ENCODE measurements at places on chromosomes 6 and 20.

GRCh38 chr20:14916360-14916920 is 579.0 kb upstream of the FLRT3 start:
- DNase-seq: no peak

DNA sequence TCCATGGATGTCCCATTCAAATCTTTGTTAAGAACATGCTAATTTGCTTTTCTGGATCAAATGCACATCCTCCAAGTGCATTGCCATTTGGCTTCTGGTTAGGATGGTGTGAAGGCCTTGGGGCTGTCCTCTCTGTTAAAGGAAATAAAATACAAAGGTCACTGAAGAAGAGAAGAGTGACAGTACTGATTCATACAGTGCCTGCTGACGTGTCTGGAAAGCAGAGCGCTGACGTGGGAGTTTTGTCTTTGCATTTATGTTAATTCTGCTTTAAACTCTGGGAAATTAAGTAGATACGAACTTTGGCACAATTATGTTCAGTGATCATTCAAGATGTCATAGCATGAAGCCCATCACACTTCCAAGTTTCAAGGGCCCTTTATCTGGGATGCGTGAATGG is 33.2 kb downstream of the SYNDIG1 start:
- DNase-seq: no peak

GRCh38 chr6:91276315-91276714 is 689.4 kb upstream of the MAP3K7 start:
- no peak for DNase-seq

DNA sequence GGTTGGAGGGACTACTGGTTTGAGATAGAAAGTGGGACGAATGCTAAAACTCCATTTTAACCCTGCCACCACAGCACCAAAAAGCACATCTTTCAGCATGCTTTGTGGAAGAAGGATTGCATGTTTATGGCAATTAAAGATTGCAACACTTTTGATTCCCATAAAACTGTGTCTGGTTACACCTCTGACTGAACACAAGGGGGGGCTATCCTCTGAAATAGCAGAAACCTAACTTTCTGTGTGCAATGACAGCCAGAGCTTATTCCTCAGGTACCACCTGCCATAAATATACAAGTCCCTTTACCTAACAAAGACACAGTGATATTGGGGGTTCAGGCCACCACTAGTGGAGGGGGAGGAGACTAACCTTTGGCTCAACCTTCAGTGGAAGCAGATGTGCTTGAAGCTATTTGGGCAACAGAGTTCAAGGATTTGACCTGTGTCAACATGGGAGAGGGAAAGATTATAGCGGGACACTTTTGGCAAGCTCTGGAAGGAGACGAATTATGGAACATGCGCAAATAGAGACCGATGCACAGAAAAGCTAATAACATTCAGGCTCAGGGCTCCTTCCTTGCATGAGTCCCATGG is 9.6 kb upstream of the PLG start:
- no peak for DNase-seq

- DNase-seq: no peak
Measured at GRCh38 chr20:11445161-11445560, 472.5 kb upstream of the BTBD3 start.

GRCh38 chr6:39310542-39310941 is 3.7 kb downstream of the KCNK17 start:
- DNase-seq: no peak

GRCh38 chr6:134456226-134456625 is 138.3 kb upstream of the SGK1 start:
- no peak for DNase-seq

GRCh38 chr6:123742626-123743025 is 61.0 kb upstream of the NKAIN2 start:
- DNase-seq: no peak

- no peak for DNase-seq
Measured at GRCh38 chr6:45502456-45502855, 124.7 kb upstream of the SUPT3H start.

GRCh38 chr20:25013478-25014380 is 21.2 kb upstream of the APMAP start:
- no peak for DNase-seq

DNA sequence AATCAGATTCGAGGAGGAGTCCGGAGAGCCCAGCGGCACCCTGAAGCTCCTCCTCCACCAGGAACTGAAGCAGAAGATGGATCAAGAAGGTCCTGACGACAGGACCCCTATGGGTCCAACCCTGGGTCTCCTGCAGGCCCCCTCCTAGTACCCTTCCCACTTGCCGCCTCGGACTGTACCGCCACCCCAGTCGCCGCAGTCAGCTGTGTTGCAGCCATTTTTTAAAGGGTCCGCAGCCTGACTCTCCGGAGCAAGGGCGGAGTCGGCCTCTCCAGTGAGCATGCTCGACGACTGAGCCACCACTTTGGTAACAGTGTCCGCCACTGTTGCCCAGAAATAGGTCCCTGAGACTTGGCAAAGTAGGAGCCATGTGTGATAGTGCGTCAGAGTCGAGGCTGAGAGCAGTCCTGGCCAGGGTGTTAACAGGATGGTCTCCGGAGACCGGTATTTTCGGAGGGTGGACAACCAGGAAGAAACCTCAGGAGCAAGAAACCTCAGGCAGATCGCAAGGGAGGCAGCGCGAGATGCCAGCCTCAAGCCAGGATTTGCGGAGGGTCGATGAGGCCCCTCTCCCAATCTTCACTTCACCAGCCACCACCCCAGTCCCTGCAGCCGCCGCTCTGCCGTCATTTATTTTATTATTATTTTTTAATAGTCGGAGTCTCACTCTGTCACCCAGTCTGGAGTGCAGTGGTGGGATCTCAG is 294.6 kb upstream of the ZNF337 start:
- DNase-seq: no peak

GRCh38 chr6:122833021-122833491 is 44.0 kb downstream of the SMPDL3A start:
- DNase-seq: peak; percentile 37

DNA sequence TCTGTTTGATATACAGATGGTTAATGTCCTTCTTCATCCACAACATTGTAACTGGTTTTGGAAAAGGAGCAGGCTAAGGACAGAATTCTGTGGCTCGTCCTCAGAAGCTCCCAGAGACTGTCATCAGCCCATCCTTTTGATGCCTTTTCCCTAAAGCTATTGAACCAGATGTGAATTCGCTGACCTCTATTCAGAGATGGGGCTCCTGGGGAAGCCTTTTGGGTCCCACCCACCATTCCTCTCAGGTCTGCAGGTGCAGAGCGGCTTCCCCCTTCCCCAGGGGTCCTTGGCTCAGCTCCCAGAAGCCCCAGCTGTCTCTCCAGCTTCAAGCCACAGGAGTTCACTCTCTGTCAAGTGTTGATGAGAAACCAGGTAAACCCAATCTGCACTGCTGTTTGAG is 191.7 kb downstream of the SMOC2 start:
- DNase-seq: no peak

- DNase-seq: no peak
Measured at GRCh38 chr6:28816339-28816908, 107.4 kb downstream of the TRIM27 start.

DNA sequence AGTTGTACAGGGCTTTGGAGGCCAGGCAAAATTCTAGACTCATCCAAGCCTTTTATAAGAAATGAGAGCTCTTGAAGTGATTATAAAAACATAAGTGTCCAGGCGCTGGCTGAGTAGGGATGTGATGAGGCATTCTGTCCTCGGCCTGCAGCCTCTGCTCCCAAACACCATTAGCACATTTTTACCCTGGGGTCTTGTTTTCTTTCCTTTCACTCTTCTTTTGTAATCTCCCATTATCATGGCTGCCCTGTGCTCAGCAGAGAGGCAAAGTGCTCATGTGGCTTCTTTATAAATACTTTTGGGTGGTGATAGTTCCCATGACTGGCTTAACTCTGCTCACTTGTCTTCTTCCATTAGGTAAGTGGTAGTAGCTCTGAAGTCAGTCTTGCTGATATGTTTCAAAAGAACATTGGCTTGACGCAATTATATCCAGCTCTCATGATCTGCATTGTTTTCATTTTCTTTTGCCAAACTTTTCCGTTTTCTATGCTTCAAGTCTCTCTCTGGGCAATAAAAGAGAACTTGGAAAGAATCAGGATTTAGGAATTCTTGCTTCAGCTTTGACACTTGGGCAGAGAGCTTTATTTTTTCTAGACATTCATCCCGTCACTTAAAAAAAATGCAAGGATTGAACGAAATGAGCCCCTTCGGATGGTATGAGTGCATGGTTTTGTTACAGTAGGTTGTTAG is 61.1 kb downstream of the CAP2 start:
- DNase-seq: peak; percentile 74

DNA sequence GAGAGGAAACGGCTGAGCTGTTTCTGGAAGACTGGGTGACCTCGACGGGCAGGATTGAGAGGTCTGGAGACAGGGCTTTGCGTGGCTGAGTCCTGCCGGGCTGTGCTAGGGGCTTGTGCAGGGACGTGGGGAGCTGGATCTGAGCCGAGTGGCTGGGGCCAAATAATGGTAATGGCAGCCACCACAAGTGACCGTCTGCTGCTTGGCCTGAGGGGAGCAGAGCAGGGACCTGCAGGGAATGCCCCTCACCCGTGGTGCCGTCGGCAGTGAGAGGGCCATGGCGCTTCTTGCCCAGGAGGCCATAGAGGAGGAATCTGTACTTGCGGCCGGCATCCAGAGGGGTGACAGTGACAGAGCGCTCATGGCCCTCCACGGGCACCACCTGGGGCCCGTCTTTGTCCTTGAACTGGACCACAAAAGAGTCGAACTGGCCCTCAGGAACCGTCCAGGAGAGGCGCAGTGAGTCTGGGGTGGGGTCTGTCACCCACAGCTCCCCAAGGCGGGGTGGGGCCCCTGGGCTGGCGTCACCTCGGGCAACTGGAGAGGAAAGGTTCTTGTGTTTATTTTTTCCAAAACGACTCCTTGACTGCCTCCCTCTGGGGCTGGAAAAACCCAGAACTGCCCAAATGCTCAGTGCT is 31.8 kb downstream of the CYP21A2 start:
- DNase-seq: no peak

DNA sequence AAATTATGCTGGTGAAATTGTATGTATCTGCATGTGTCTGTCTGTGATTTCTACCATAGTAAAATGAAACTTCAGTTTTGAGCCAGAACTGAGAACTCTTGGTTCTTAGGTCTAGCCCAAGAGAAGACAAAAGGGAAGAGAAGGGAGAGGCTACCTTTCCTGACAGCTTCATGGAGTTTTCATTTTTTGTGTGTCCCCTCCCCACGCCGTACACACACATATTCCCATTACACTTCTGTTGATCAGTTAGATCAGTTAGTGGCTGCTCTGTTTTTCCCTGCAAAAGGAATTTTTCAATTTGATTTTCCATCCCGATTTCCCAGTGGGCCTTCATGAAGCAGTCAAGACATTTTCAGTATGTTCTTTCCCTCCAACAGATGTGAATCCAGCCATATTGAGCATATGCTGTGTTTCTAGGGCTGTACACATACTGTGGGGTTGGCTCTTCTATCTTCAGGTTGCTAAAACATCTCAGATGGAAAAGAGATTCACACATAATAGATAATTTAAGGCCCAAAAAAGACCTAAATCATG is 52.5 kb downstream of the HIVEP1 start:
- DNase-seq: no peak

DNA sequence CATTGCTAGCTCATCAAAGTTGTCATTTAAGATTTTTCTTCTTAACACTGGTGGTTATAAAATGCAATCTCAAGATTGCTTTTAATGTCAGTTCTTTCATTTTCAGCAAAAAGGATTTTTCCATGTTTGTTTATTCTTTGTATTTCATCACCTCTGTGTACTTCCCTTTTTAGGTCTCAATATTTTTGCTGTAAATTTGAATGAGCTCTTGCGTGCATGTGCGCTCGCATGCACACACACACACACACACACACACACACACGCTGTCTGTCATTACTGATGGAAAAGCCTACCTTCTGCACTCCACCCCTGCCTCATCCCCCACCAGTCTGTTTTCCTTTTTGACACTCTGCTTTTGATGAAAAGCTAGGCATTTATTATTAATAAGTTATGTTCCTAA is 85.3 kb upstream of the FYN start:
- no peak for DNase-seq

DNA sequence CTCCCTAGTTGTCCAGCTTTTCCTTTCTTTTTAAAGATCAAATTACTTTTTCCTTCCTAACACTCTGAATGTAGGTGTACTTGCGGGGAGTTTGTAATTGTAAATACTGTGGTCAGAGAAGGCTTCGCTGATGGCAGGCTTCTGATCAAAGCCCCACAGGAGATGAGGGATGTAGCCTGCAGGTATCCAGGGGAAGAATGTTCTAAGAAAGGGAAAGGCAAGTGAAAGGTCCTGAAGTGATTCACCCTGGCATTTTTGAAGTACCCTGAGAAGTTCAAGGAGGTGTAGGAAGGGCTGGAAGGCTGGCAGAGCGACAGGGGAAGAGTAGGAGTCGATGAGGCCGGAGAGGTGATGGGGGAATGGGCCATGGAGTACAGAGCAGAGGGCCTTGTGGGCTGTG is 38.2 kb upstream of the CCN6 start:
- no peak for DNase-seq

DNA sequence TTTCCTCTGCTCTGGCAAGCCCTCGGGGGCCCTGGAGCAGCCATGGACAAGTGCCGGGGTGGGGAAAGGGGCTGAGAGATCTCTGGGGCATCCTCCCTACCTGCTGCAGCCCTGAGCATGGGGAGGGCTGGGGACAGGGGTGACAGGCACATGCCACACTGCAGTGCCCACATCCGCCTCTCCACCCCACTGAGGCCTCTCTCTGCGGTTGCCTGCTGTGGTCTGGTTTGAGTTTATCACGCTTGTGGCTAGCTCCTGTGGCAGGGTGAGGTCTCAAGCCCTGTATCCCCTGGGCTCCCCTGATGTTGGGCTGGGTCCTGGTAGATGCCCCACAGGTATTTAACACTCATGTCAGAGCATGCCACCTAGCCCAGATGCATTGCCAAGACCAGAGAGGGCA is 52.9 kb upstream of the MLN start:
- DNase-seq: no peak

DNA sequence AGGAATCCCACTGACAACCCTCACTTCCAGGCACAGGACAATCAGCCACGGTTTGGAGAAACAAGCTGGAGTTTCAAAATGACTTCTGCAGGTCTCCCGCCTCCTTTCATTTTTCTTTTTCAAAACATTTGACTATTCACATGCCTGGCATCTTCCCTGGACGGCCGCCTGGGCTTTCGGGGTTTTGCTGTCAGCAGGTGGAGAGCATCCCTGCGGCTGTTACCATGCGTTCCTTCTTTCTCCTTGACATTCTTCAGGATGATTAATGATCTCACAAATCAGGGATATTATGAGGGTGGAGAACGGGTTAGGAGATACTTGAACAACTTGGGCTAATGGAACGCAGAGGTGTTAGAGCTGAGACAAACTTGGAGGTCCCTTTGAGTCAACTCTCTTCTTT is 60.9 kb downstream of the RAMACL start:
- no peak for DNase-seq

DNA sequence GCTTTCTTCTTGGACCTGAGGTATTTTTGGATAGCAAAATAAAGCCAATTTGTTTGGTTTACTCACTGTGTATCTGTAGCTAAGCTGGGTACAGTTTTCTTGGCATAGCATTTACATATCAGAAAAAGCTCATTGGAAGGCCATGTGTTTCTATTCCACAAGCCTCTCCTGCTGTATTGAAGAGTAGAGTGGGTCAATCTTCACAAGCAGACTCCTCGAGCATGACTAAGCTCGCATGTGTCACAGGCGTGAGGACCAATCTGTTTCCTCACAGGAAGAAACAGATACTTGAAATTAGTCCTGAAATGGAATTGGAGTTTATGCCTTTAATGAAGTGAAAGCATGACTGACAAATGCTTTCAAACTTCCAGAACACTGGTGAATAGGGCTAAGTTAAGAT is 1279.0 kb upstream of the MAP3K7 start:
- no peak for DNase-seq

All from adipocyte (in vitro differentiated cells).